ENCODE measurements at places on chromosomes 2 and 18. TPM values are rescaled to one million over a fixed set of nuclear protein-coding genes. Genes with fewer than 3 reads are reported as not detected.

The GCG gene
- total RNA-seq: not detected

The LINC00305 gene
- not detected for total RNA-seq

The MAP4K3 gene
- total RNA-seq: 56.2 TPM

The MLPH gene
- 242 TPM for total RNA-seq

GRCh38 chr2:203706403-203706802 lies at the start of gene CD28:
Gene CD28 (plus strand): TSS chr2:203706639. CDS start chr2:203706697, 58 bp downstream.
- H3K4me3 ChIP-seq: no peak within 1 kb of the TSS
- no peaks in the 10 kb centered on the region for H3K27me3 ChIP-seq
- H3K36me3 ChIP-seq: no peaks in the 10 kb centered on the region
- no peak within 1 kb of the TSS for H3K27ac ChIP-seq

DNA sequence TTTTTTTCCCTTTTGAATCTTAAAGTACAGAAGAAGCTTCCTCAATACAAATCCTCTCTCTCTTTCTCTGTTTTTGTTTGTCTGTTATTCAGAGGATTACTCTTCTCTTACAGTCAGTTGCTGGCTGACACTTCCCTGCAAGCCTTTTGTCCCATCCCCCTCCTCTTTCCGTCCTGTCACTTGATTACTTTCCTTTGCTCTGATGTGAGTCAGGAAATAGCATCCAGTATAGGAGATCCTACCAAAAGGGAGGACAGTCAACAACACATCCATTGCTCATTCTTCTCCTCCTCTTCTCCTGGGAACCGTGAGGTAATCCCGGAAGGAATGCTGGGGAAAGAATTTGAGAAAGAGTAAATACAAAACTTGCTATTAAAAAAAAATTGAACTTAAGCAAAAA lies 79.3 kb upstream of the SCN7A start:
- no peak for DNase-seq
- no peak overlapping the region for H3K4me3 ChIP-seq
- no peaks in the 10 kb centered on the region for H3K27me3 ChIP-seq
- no peaks in the 10 kb centered on the region for H3K36me3 ChIP-seq
- no peak overlapping the region for H3K27ac ChIP-seq

DNA sequence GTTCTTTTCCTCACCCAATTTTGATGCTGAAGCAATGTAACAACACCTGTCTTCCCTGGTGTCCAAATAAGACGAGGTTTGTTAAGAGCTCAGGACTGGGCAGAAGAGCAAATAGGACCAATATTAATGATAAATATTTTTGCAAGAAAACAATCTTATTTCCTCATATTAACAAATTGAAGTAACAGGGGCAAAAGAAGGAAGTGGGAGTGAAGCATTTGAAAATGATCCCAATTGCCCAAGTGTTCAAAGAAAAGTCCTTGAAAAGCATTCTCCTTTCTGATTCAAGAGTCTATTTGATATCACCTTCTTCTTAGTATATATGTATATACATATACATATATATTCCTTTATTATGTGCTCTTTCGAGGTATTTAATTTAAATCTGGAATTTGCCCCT lies 418.8 kb downstream of the ARHGAP15 start:
- no peaks in the 10 kb centered on the region for H3K36me3 ChIP-seq
- DNase-seq: no peak
- H3K27ac ChIP-seq: no peak overlapping the region
- H3K4me1 ChIP-seq: peaks cover 3% of the 10 kb centered on the region

All from breast epithelium (tissue), 4 donors.